Vagina (tissue), 2 donors: ENCODE measurements at places on chromosomes 7 and 10.
A peak's percentile ranks its signal among the peaks of the same experiment; 100 is the strongest.

DNA sequence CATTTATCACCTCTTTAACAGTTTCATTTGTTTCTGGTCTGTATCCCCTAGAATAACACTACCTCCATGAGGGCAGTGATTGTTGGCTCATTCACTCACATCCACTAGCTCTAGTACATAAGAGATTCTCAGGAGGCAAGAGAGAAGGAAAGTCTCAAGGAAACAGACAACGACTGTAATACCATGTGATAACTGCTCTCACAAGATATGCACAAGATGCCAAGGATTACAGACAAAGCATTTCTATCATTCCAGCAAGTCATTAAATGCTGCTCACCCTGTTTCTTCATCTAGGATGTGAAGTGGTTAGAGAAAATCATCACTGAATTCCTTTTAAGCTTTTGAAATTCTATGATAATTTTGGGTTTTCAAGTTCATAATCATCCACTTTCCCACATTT, 115.3 kb downstream of the HIBADH start:
- no peaks in the 10 kb centered on the region for H3K27me3 ChIP-seq
- no peak for DNase-seq
- no peak overlapping the region for H3K27ac ChIP-seq
- H3K36me3 ChIP-seq = no peaks in the 10 kb centered on the region

GRCh38 chr7:139994356-139994755, 68.4 kb downstream of the PARP12 start:
- no peak overlapping the region for H3K4me3 ChIP-seq
- H3K27ac ChIP-seq = no peak overlapping the region
- H3K4me1 ChIP-seq = no peaks in the 10 kb centered on the region
- DNase-seq = no peak
- H3K27me3 ChIP-seq = no peaks in the 10 kb centered on the region
- H3K36me3 ChIP-seq = no peaks in the 10 kb centered on the region

DNA sequence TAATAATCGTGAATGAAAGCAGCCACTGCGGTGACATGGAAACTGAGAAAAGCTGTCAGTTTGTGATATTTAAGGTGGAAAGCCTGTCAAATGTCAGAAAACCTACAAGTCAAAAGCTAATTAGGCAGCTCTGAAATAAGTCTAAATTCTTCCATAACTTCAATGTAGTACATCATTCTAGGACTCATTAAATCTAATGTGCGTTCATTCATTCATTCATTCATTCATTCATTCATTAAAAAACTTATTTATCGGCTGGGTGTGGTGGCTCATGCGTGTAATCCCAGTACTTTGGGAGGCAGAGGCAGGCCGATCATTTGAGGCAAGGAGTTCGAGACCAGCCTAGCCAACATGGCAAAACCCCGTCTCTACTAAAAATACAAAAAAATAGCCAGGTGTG, 79.7 kb downstream of the ATE1 start:
- no peak for DNase-seq
- H3K4me1 ChIP-seq = no peaks in the 10 kb centered on the region
- no peaks in the 10 kb centered on the region for H3K36me3 ChIP-seq

DNA sequence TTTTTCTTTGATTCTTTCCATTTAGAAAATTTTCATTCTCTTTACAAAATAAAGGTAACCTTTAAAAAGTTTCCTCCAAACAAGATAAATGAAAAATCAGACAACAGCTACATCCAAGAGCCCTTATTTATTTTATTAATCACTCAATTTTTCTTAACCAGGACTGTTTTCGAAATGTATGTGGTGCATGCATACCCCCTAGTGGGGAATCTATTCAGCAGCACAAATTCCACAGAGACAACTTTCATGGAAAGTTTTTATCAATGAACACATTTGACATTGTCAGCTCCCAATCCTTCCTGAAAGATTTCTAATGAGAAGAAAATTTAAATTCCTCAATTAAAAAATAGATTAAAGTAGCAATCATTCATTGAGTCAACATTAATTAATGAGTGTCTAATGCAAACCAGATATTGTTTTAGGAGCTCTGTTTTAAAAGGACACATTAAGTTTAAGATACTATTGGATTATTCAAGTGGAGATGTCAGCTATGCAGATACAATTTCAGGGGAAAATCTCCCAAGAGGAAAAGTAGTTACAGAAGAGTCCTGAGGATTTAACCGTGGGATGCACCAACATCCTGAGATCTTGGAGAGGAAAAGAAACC, 5.2 kb upstream of the HTR7 start:
- no peak overlapping the region for H3K27ac ChIP-seq
- no peak overlapping the region for H3K4me3 ChIP-seq
- no peaks in the 10 kb centered on the region for H3K27me3 ChIP-seq
- H3K36me3 ChIP-seq = no peaks in the 10 kb centered on the region
- no peak for DNase-seq

- H3K4me3 ChIP-seq = no peak overlapping the region
- H3K27ac ChIP-seq = no peak overlapping the region
- no peak for DNase-seq
- H3K4me1 ChIP-seq = no peaks in the 10 kb centered on the region
Observed at GRCh38 chr10:59558066-59558465, 151.6 kb downstream of the SLC16A9 start.

DNA sequence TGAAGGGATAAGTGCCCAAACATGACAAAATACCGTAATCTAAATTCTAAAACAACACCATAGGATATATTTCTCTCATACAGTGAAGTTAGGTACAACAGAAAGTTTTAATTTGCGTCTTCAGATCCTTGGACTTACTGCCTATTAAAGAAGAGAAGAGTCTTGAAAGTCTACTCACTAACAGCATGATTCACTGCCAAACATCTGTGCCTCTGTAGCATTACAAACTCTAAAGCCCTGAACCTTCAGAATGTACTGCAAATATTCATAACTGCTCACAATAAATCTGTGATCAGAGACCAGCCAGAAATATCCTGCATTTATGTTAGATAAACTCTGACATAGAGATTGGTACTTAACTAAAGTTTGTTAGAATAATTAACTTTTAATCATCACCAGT, 365.3 kb downstream of the PARD3 start:
- no peak overlapping the region for H3K4me3 ChIP-seq
- no peaks in the 10 kb centered on the region for H3K36me3 ChIP-seq
- no peak for DNase-seq
- no peaks in the 10 kb centered on the region for H3K27me3 ChIP-seq
- H3K27ac ChIP-seq = no peak overlapping the region

- no peak overlapping the region for H3K27ac ChIP-seq
- H3K27me3 ChIP-seq = no peaks in the 10 kb centered on the region
Observed at GRCh38 chr7:4079366-4079765, 602.7 kb upstream of the FOXK1 start.

DNA sequence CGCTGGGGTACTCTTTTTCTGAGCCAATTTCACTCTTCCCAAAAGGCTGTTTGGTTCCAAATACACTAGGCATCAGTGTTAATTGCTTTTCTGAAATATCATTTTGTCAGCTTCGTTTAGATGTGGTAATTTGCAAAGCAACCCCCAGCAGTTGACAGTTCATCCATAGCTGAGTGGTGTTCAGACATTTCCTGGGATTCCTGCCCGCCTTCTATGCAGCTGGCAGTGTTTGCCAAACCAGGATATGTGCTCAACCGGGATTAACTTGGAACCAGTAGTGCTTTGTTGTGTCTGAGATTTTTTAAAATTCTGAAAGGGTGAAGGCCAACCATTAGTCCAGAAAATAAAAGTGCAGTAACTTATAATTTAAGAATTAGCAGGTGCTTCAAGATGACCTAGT, 25.2 kb upstream of the MKLN1 start:
- no peak overlapping the region for H3K4me3 ChIP-seq
- no peak for DNase-seq
- H3K27me3 ChIP-seq = no peaks in the 10 kb centered on the region
- H3K4me1 ChIP-seq = no peaks in the 10 kb centered on the region

DNA sequence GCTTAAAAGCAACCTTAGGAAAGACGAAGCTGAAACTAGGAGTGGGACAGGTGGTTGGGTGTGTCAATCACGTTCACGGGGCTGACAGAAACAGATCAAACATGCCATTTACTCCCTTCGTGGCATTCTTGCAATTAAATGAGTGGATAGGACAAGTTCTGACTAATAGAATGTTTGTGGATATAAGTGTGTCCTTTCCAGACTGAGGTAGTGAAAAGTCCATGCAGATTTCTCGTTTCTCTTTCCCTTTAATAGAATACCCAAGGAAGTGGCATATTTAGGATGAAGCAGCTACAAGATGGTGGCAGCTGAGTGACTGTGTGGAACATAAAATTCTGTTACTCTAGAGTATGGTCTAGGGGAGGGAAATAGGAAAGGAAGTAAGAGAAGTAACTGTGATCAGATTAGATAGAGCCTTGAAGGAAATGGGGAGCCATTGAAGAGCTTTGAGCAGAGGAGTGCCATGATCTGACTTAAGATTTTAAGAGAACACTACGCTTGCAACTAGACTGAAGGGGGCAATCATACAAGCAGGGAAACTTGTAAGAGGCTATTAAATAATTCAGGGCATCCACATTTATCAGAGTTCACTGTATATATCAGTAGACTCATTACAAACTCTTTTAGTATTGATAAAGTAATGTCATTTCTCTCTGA, 46.3 kb upstream of the HYAL4 start:
- H3K27me3 ChIP-seq = no peaks in the 10 kb centered on the region
- no peak for DNase-seq
- peaks cover 8% of the 10 kb centered on the region for H3K4me1 ChIP-seq
- no peaks in the 10 kb centered on the region for H3K36me3 ChIP-seq
- H3K27ac ChIP-seq = no peak overlapping the region

- H3K27ac ChIP-seq = no peak overlapping the region
- H3K4me3 ChIP-seq = no peak overlapping the region
- no peaks in the 10 kb centered on the region for H3K36me3 ChIP-seq
- no peak for DNase-seq
Observed at GRCh38 chr7:114656466-114656865, 241.9 kb downstream of the FOXP2 start.

GRCh38 chr10:44566786-44567185, 181.9 kb upstream of the CXCL12 start:
- no peak overlapping the region for H3K4me3 ChIP-seq
- H3K27me3 ChIP-seq = no peaks in the 10 kb centered on the region
- no peak for DNase-seq
- H3K27ac ChIP-seq = no peak overlapping the region
- no peaks in the 10 kb centered on the region for H3K36me3 ChIP-seq

GRCh38 chr10:12958546-12959110, 42.9 kb downstream of the CCDC3 start:
- no peaks in the 10 kb centered on the region for H3K27me3 ChIP-seq
- H3K4me3 ChIP-seq = no peak overlapping the region
- H3K27ac ChIP-seq = no peak overlapping the region
- peak; percentile 54 for DNase-seq

DNA sequence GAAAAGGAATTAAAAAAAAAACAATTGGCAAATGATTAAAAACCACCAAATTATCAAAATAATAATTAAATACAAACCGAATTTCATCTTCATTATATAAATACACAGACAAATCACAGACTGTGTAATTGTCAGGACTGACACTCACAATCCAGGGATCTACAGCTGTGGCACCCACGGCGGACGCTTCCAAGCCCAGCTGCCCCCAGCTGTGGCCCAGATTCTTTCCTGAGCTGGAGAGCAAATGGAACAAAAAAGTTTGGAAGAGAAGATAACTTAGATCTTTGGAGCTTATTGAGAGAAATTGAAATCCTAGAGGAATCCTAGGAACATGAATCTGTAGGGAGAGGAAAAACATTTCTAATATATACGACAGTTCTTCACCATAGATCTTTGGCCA, 316.1 kb downstream of the OTUD1 start:
- no peak overlapping the region for H3K27ac ChIP-seq
- no peaks in the 10 kb centered on the region for H3K4me1 ChIP-seq
- no peak for DNase-seq
- H3K4me3 ChIP-seq = no peak overlapping the region
- no peaks in the 10 kb centered on the region for H3K27me3 ChIP-seq

GRCh38 chr7:102874966-102875365, 37.8 kb upstream of the LRRC17 start:
- no peaks in the 10 kb centered on the region for H3K4me1 ChIP-seq
- H3K36me3 ChIP-seq = no peaks in the 10 kb centered on the region
- no peak for DNase-seq
- H3K4me3 ChIP-seq = no peak overlapping the region
- H3K27ac ChIP-seq = no peak overlapping the region
